ENCODE measurements at places on chromosomes 2 and 18.

GRCh38 chr2:193315428-193316091 lies 1120.8 kb upstream of the TMEFF2 start:
- no peak for DNase-seq

- DNase-seq: no peak
Measured at GRCh38 chr18:6423289-6423688, 8.6 kb upstream of the L3MBTL4 start.

DNA sequence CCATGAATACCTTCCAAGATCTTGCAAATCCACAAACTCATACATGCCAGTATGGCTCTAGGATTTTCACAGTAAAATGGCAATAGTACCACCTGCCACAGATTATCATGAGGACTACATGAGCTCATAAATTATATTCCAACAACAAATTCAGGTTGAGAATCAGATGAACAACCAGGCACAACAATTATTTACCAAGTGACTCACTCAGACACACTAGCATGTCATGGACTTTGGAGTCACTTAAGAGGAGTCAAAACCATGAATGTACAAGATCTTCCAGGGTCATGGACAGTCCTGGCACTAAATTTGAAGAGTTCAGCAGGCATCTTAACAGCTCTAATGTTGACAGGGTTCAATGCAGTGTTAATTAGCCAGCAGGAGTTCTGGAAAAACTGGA lies 34.4 kb upstream of the BZW1 start:
- no peak for DNase-seq

DNA sequence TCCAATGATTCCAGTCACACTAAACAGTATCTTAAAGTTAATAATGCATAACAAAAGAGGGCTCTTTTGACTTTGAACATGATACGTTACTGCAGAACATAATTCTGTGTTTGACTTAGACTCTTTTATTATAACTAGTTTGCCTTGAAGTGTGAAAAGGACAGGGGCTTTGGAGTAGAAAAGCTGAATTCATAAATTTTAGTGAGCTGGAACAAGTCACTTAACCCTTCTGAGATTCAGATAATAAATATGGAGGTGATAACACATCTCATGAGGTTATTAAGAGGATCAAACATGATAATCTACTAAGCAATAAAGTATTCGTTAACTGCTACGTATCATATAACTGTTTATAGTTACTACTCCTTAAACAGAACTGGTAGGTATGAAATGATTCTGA lies 44.7 kb upstream of the FLACC1 start:
- no peak for DNase-seq

DNA sequence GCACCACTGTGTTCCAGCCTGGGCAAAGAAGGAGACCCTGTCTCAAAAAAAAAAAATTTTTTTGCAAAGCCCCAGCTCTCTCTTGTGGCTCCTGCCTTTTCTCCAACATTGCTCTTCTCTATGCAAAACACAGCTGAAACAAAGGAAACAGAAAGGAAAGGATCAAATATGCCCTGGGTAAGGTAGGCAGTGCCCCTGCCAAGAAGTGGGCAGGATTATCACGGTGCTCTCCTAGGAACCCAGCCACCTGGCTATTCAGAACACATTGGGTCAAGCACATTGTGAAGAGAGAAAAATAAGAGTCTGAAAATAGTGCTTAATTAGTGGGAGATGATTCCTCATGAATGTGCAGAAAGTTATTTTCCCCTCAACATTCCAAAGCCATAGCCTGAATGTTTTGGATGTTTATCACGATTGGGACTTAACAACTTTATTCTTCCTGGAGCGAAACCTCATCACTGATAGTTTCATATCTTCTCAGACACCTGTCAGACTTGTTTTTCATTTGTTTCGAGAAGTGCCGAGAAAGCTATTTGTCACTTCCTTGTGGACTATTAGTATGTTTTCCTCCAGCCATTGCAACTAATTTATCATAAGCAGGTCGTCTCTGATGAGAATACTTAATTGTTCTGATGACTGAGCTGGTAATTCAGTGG lies 42.7 kb upstream of the RPL31 start:
- no peak for DNase-seq

DNA sequence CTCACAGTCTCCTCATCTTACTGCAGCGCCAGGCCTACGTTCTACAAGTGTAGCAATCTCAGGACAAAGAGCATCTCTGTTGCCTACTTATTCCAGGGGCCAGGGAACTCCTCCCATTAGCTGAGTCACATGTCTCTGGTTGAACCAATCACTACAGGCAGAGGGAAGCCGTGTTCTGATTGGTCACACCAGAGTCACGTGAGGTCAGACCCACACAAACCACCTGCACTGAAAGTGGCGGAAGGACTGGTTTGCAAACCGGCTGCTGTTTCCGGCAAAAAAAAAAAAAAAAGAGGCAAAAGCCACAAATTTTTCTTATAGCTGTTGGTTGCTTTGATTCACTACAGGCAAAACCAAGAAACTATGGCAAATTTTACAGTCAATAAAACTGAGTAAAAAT lies 21.9 kb upstream of the USP14 start:
- no peak for DNase-seq

GRCh38 chr2:136905779-136906178 lies 140.4 kb downstream of the THSD7B start:
- no peak for DNase-seq

DNA sequence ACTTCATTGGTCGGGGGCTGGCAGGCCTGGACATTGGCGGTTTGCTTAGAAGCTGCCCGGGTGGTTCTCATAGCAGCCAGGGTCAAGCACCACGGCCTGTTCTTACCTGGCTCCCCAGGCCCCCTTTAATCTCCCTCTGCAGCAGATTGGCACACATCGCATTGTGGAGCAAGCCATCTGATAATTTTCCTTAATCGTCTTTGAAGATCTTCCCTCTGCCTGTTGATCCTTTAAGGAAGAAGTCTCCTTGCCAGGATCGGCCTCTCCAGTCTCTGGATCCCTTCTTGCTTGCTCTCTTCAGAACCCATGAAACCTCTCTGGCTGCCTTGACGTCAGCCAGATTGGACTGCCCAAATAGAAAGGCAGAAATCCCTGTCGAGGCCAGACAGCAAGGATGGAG lies 75.8 kb downstream of the NEDD4L start:
- DNase-seq: no peak

GRCh38 chr2:20661421-20662307 lies 5.3 kb upstream of the GDF7 start:
- peak; percentile 56 for DNase-seq

GRCh38 chr18:1840878-1841277 lies 730.4 kb downstream of the METTL4 start:
- no peak for DNase-seq

DNA sequence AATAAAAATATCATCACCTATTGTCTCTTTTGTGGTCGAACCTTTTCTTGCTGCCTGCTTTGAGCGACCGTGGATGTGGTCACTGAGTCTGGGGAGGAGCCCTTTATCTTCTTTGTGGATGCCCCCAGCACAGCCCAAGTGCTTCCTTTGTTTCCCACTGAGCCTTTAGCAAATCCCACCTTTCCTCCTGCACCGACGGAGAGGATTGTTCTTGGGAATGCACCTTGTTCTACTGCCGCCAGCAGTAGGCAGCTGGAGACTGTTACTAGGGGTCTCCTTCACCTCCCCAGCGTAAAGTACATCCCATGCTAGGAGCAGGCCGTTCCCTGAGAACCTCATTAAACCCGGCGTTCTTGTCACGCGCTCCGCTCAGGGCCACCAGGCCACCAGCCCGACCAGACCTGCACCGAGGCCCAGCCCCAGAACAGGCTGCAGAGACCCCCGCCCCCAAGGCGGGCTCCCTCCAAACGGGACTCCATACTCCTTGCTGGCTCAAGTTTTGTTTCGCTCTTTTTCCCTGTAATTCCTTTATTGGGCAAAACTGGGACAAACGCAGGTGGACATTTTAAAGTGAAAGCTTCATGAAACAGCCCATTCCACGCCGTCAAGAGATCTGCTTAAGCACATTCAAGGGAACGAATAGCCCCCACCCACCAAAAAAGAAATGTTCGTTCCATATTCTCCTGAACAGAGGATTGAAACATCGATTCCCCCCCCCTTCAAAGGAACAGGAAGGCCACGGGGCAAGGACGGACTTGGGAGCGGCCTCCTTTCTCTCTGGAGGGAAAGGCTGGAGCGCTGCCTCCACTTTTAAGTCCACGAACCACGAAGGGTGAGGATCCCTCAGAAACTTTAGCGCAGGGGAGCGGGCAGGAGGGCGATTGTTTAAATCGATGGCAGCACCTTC lies 1.1 kb upstream of the MAT2A start:
- peak; percentile 85 for DNase-seq

GRCh38 chr2:24477229-24477628 lies 13.8 kb upstream of the NCOA1 start:
- DNase-seq: no peak

DNA sequence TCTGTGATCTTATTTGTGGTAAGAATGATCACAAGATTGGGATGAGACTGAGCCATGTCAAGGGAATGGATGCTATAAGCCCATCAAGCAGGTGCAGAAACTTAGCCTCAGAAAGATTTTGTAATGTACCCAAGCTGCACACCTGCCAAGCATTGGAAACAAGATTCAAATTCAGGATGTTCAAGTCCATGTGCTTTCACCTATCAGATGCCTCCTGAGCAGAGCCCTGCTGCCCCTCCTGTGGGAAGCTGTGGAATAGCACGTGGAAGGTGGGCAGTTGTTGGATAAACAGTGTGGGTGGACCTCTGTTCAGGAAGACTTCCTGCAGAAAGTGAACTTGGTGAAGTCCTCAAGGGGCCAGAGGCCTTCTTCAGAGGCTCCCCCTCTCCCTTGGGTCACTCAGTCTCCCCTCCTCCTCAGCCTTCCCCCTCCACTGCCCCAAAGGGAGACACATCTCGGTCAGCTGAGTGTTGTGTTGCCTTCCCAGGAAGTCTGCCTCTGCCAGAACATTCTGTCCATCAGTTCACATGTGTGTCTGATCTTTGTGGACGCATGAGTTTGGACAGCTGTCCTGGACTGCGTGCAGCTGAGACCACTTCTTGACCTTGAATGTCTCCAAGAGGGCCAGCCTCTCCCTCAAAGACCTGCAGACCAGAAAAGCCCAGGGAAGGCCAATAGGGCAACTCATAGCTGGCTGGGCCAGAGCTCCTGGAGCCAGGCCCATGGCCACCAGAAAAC lies 186.1 kb downstream of the INHBB start:
- no peak for DNase-seq

DNA sequence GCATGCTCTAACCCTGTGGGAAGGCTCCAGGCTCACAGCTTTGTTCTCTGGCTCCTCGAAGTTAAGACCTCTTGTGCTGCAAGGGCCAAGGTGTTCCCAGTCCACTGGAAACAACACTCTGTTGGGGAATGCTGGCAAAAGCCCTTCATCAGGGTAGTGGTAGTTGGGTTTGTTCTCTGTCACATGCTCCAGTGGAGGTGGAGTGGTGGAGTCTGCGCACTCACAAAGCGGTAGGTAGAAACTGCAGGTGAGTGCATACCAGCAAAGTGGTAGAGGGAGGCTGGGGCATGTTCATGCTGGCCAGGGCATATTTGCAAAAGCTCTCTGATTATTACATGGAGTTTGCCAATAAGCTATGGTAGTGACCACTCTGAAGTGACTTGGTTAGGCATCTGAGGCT lies 410.5 kb downstream of the CDH19 start:
- no peak for DNase-seq

DNA sequence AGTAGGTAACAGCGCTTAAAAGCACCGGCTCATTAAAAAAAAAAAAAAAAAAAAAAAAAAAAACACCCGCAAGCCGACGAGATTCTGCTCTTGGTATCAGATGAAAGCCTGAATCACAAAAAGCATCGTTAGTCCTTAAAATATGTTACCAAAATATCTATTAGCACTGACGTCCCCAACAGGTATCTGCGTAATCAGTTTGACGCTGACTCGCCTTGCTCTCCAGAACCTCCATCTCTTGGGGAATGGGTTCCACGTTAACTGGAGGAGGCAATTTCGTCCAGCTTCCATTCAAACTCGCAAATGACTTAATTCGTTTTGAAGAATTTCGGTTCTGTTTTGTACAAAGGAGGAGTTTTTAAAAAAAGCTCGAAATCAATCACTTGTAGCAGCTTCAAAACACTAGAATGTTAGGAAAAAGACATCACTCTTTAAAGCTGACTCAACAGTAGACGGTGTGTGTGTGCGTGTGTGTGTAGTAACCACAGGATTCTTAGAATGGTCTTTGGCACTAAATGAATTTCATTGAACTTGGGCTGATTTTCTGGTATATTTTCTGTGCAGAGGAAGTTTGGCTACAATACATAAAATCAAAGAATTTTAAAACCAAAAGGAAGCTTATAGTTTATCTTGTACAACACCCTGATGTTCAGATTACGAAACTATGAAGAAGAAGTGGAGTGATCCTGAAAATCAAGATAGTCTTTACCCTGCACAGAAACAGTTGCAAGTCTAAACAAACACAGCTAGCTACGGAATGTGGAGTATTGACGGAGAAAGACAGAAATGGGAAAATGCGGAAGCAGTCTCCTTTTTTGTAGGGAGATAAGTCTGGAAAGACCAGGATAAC lies 1.1 kb upstream of the PGAP1 start:
- DNase-seq: peak; percentile 58

GRCh38 chr2:160194351-160194750 lies 5.7 kb downstream of the ITGB6 start:
- no peak for DNase-seq

DNA sequence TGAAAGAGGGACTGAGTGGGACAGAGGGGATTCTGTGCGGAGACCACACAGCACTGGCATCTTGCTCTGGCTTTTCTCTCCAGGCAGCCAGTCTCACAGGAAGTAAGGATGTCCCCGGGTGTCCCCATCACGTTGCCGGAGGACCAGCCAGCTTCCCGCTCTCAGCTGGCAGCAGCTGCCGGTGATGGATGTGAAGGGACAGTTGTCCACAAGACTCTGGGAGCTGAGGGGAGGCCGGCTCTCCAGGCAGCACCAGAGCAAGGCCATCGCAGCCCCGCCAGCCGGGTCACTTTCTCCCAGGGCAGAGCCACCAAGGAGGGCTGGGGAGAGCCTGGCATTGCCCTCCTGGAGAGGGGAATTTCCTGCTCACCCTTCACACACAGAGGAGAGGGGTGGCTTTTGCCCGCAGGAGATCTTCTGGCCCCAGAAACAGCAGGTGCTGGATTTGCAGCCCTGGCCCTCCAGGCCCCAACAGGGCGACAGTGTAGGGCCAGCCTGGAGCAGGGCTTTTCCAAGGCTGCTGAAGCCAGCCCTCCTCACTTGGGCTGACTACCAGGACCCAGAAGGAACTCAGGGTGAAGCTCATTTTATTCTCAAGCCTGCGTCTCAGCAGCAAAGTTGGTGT lies 24.0 kb upstream of the B3GNT7 start:
- no peak for DNase-seq

GRCh38 chr2:25201794-25202193 lies 33.4 kb upstream of the POMC start:
- no peak for DNase-seq

GRCh38 chr2:110828330-110828729 lies 96.0 kb downstream of the ACOXL start:
- no peak for DNase-seq

- no peak for DNase-seq
Measured at GRCh38 chr18:61082976-61083630, 250.1 kb upstream of the CDH20 start.

DNA sequence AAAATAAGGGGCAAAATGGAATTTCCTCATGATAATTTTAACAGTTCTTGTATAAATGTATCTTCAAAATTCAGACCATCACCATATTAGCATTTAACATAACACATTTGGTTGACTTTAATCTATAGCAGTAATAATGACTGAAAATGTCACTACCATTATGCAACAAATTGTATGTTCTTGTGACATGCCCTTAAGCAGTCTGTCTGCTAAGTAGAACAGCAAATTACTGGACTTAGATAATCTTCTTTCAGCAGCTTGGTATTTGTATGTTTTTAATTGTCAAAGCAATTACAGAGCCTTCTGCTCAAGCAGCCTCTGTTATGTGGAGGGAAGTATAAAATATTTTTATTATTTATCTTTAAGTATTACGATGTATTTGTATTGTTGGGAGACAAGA lies 214.3 kb upstream of the NXPH2 start:
- DNase-seq: no peak
